ENCODE measurements at places on chromosomes 1 and 21. TPM values are rescaled to one million over a fixed set of nuclear protein-coding genes. Genes with fewer than 3 reads are reported as not detected.

- H3K27me3 ChIP-seq = no peaks in the 10 kb centered on the region
- no peak overlapping the region for H3K4me3 ChIP-seq
- no peak for DNase-seq
- H3K27ac ChIP-seq = no peak overlapping the region
Measured at GRCh38 chr1:194223596-194223995, 1037.2 kb upstream of the B3GALT2 start.

DNA sequence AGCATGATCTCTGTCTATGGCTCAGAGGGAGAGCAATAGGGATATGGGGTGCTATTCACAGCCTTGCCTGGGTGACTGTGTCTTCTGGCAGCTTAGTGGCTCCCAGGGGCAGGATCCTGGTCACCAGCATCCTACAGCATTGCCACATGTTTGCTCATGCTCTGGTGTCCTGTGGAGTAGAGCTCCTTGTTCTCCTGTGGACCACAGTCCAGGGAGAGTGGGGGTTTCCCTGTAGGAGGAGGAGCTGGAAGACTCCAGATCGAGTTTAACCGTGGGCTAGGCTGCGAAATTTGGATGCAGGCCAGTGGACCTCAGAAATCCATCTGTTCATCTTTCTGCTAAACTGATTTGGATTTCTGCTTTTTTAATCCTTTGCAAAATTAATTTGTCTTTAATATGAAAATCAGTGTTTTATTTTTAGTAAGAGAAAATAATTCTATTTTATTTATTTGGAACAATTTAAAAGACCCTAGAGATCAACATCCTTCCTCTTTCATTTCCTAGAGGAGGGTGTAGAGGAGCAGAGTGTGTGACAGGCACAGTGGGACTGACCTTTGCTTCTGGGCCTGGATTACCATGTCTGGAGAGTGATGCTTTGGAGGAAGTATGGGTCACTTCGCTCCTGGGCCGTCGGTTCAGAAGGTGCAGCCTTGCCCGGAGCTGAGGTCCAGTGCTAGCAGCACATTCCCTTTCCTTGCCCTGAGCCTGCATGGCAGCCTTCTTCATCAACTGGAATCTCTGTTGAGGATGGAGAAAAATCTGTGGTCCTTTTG is 17.4 kb downstream of the ADARB1 start:
- H3K4me3 ChIP-seq = no peak overlapping the region
- DNase-seq = no peak
- H3K36me3 ChIP-seq = no peaks in the 10 kb centered on the region
- peaks cover 36% of the 10 kb centered on the region for H3K4me1 ChIP-seq
- no peaks in the 10 kb centered on the region for H3K27me3 ChIP-seq
- H3K27ac ChIP-seq = no peak overlapping the region

- H3K36me3 ChIP-seq = no peaks in the 10 kb centered on the region
- no peak overlapping the region for H3K4me3 ChIP-seq
- H3K27me3 ChIP-seq = peaks cover 1% of the 10 kb centered on the region
- no peaks in the 10 kb centered on the region for H3K4me1 ChIP-seq
Measured at GRCh38 chr1:33516891-33517567, 44.6 kb downstream of the ZSCAN20 start.

DNA sequence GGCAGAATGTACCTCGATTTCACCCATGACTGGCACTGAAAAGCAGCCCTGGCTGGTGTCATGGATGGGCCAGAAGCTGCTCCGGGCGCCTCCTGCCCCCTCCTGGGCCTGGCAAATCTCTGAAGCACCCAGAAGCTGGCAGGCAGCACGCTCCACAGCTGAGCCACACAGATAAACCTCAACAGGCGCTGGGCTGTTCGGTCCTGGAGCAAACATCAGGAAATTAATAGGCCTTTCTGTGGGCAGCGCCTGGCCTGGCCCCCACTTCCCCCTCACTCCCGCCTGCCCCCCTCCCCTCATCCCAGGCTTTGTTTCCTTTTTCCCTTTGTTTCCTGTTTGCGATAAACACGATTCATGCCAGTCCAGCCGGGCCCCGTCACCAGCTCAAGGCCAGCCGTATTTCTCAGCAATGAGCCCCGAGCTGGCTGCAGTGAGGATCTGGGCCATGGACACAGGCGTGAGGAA is 20.1 kb upstream of the DISP3 start:
- H3K27ac ChIP-seq = no peak overlapping the region
- H3K36me3 ChIP-seq = no peaks in the 10 kb centered on the region
- H3K27me3 ChIP-seq = peaks cover 17% of the 10 kb centered on the region
- no peak for DNase-seq
- H3K4me1 ChIP-seq = peaks cover 20% of the 10 kb centered on the region

DNA sequence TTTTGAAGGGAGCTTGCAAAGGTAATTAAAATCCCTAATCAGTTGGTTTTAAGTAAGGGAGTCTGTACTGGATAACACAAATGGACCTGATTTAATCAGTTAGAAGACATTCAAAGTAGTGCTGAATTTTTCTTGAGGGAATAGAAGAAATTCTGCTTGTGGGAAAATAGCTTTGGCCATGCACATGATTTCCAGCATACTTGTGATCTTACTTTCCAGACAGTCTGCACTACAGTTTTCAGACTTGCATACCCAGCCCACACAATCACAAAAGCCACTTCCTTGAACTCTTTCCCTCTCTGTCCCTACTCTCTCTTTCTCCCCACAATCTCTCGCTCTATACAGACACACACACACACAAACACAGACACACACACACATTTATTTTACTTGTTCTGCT is 852.1 kb downstream of the PLA2G4A start:
- DNase-seq = no peak
- H3K27ac ChIP-seq = no peak overlapping the region
- H3K27me3 ChIP-seq = no peaks in the 10 kb centered on the region
- H3K4me1 ChIP-seq = no peaks in the 10 kb centered on the region
- H3K4me3 ChIP-seq = no peak overlapping the region

SYNC gene
- not detected for polyA plus RNA-seq

CYP4A11 gene
- polyA plus RNA-seq = not detected

NUP210L gene
- not detected for polyA plus RNA-seq
